ENCODE measurements at places on chromosomes 6 and 20. TPM values are rescaled to one million over a fixed set of nuclear protein-coding genes. Genes with fewer than 3 reads are reported as not detected.

DNA sequence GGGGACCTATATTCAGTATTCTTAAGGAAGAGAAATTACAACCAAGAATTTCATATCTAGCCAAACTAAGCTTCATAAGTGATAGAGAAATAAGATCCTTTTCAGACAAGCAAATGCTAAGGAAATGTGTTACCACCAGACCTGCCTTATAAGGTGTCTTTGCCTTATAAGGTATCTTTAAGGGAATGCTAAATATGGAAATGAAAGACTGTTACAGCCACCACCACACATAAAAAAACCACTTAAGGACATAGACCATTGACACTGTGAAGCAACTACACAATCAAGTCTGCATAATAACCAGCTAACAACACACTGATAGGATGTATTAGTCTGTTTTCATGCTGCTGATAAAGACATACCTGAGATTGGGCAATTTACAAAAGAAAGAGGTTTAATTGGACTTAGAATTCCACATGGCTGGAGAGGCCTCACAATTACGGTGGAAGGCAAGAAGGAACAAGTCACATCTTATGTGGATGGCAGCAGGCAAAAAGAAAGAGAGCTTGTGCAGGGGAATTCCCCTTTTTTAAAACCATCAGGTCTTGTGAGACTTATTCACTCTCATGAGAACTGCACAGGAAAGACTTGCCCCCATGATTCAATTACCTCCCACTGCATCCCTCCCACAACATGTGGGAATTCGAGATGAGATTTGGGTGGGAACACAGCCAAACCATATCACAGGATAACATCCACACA lies 119.2 kb upstream of the LAMA2 start:
- no peak for DNase-seq

DNA sequence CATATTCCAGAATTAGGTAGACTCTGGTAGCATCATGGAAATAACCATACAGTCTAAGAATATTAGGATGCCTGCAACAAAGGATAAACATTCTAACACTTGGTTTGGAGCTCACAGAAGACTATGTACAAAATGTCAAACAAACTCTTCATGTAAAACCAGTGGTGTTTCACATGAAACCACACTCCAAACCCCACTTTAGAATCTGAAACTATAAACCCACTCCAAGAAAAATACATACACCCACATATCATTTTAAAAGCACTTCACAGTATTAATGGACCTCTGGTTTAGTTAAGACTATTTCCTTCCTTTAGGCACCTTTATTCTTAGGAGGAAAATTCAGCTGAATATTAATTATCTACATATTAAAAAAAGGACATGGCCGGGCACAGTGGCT lies 10.5 kb downstream of the AURKA start:
- DNase-seq: no peak

DNA sequence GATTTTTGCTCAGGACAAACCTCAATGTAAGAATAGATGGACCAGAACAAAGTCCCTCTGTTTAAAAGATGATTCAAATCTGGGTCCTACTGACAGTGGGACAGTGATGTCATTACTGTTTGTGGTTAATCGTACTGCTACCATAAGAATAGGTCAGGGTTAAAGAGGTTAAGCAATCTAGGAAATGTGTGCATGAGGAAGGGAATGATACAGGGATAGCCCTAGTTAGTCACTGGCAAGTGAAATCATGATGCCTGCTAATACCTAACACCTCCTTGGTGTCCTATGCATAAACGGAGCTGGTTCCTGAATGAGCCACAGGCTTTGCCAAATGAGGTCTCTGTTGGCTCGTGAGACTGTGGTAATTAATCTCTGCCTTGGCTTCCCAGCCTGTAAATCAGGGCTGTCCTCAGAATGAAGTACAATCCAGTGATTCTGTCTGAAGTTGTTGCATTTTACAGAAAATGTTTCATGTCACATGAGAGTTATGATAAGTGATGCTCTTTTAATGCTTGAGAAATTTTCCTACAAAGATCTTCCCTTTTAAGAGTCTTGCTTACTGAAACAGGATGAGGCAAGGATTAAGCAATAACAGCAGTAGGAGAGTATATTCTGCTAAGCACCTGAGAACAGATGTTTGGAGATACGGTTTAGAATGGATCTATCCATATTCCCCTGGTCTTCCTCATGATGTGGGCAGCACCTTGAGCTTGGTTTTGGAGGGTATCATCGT lies 3.8 kb downstream of the MEP1A start:
- no peak for DNase-seq

- no peak for DNase-seq
Observed at GRCh38 chr6:54624779-54625178, 221.8 kb upstream of the FAM83B start.

GRCh38 chr6:158711264-158711663 lies 61.4 kb downstream of the SYTL3 start:
- peak; percentile 28 for DNase-seq

- no peak for DNase-seq
Observed at GRCh38 chr6:36117658-36118549, 12.4 kb upstream of the MAPK13 start.

- no peak for DNase-seq
Observed at GRCh38 chr6:36358226-36358915, 21.7 kb upstream of the BNIP5 start.

DNA sequence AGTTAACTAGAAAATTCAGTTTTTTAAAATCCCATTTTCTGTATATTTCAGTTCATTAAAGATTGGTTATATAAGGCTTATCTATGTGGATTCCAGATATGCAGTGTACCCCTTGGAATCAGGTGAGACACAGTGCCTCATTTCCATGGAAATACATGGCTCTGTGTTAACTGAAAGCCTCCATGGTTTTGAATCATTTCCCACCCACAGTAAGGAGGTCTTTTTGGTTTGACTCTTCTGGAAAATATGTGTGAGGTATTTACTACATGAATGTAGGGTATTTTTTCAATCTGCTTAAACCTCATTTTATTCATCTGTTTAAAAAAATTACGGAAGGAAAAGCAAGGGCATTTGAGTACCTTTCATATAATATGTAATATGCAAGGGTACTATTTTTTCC lies 25.5 kb downstream of the RNF144B start:
- DNase-seq: no peak

DNA sequence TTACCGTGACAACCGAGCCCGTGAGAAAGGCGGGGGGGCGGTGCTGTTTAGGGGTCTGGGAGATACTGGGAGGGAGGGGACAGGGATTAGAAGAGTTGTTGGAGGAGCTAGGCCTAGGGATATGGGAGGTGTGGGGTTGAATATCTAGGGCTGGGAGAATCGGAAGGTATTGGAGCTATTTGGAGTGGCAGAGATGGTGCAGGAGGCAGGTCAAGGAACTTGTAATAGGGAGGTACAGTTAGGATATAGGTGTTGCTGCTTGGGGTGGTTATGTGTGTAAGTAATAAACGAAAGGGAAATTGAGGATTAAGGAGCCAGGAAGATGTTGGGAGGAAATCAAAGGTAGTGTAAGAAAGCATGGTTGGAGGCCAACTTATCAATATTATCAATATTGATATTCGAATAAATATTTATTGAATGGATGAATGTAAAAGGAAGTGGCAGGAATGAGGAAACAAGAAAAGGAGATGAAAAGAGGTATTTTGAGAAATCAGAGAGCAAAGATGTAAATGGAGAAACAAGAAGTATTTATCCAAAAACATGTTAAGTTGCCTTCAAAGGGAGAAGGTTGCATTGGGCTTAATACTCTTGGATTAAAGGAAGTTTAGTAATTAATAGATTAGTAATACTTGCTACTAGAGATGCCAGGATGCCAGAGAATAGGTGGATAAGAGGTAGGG lies 602 bp downstream of the PPP1R11 start:
- DNase-seq: no peak

JARID2 gene
- total RNA-seq: 3.8 TPM

RNF144B gene
- 17.5 TPM for total RNA-seq

PEX7 gene
- 5.6 TPM for total RNA-seq

TOMM34 gene
- total RNA-seq: 6.9 TPM

RIMS1 gene
- not detected for total RNA-seq
